ENCODE measurements at places on chromosomes 1 and 21.

DNA sequence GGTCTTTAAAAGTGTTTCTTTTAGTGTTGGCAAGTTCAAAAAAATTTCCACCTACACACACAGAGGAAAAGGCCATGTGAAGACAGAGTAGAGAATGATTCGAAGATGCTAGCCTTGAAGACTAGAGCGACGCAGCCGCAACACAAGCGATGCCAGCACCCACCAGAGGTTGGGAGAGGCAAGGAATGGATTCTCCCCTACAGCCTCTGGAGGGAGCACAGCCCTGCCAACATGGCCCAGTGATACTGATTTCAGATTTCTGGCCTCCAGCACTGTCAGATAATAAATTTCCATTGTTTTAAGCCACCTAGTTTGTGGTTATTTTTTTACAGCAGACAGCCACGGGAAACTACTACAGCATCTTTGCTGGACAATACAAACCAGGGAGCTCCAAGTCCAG is 6.9 kb upstream of the ADAR start:
- no peak for DNase-seq

GRCh38 chr1:53350853-53351767 is 23.2 kb upstream of the LRP8 start:
- no peak for DNase-seq

DNA sequence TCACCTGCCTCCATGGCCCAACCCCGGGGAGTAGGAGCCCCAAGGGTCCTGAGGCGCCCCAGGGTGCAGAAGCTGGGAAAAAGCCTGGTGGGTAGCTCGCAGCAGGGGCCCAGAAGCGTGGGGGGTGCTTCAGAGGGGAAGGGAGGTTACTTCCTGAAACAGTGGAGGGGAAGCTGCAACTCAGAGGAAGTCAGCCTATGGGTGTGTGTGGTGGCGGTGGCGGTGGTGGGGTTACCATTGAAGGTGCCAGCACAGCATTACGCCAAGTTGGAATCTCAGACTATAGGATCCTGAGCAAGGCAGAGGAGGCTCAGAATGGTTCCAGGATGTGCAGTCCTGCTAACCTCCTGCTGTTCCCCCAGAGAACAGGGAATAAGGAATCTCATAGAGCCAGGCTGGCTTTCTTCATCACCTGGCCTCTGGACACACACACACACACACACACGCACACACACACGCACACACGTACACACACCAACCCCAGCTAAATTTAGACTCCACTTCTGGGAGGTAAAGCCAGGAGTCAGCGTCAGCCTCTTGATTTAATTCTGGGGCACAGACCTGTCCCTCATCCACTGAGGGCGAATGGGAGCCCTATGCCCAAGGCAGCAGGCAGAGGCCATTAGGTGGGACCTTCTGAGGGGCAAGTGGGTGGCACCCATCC is 1.3 kb downstream of the DENND4B start:
- peak; percentile 86 for DNase-seq

- DNase-seq = no peak
These were observed 31.0 kb downstream of the PALMD start for GRCh38 chr1:99676876-99677275.

DNA sequence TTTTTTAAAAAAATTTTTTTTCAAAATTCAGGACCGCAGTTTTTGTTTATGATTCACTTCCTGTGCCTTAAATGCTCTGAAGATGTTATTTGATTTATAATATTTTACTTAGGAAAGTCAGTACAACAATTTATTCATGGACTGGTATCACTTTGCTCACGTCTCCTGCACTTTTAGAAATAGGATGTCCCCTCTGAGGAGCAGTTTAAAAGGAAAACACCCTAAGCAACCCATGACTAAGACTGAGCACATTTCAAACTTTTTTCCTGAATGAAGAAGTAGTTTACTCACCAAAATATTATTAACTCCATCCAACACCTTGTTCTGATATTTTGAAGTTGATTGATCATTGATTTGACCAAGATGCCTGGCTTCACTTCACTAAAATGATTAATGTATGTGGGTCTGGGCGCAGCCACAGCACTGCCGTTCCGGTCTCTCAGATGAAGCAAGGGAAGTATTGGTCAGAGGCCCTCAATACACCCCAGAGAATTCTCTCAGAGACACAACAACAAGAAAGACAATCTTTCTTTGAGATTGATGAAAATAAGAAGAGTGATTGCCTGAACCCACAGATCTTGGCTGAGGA is 223.9 kb downstream of the TGFB2 start:
- no peak for DNase-seq

DNA sequence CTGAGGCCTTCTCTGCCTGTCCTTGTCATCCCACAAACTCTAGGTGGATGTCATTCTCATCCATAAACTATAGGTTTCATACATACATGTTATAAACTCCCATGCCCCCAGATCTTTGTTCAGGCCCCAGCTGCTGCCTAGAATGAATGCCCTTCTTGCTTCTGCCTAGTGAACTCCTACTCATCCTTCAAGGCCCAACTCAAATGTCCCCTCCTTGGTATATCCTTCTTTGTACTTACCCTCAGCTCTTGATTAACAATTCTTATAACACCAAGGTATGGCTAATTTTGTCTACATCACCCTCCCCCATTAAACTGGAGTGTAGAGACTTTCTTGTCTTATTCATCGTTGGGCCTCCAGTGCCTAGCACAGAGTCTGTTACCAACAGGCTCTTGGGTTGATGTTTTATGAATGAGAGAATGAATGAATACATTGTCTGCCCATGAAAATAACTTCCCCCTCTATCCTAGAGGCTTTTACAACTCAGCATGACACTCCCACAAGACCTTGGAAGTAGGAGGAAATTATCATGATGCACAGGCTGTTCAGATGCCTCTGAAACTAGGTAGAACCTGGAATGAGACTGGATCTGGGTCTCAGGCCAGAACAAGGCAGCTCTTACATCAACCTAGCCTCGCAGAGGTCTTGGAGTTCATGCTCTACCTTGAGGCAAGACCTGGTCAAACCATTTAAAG is 26.9 kb downstream of the EPHB2 start:
- no peak for DNase-seq

GRCh38 chr1:98523256-98523655 is 138.3 kb upstream of the SNX7 start:
- no peak for DNase-seq

DNA sequence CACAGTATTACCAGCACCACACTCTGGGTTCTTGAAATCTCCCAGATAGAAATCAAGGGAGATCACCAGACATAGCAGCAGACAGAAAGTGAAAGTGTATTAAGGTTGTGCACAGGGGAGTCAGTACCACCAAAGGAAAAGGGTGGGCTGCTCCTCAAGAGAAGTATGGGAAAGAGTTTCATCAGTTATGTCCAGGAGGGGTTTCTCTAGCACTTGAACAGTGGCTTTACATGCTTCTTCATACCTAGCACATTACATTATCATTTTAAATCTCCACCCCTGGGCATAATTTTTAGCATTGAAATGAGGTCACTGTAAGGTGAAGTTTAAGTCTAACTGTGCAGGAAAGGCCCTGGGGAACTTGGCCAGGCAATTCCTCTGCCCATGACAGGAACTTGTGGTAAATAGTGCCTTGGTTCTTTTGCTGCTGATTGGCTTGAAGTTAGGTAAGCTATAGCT is 601.0 kb downstream of the NUF2 start:
- DNase-seq = no peak

DNA sequence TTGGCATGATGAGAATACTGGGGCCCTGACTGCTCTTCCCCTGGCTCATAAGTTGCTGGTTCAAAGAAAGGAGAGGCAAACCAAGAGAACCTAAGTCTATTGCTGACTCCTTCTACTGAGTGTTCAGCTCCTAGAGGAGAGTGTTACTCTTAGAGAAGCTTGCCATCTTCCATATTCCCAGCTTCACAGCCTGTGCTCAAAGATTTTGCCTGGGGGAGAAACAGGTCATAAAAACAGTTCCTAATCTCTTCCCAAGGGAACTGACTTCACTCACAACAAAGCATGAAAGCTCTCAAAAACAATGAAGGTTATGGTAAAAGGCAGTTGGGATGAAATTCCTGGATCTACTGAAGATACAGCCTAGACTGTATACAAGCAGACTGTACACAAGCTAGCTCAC is 37.1 kb downstream of the LRRC40 start:
- DNase-seq = no peak

DNA sequence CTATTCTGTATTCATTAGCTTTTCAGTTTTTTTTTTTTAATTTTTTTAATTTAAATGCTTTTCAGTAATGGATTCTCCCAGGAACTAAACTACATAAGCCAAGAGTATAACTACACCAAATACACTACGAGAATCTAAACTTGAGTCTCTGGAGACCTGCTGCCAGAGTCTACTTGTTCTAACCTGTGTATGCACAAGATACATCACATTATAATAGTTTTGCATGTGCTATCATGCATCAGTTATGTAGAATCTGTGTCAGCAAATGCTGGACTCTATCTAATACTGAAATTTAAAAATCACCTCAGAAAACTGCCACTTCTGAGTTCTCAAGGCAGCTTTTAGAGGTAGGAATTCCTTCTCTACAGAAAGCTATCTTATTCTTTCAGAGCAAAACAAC is 146.3 kb upstream of the GREM2 start:
- DNase-seq = no peak

- no peak for DNase-seq
These were observed 126.9 kb downstream of the ESRRG start for GRCh38 chr1:216596281-216596862.

- DNase-seq = peak; percentile 39
These were observed 26.9 kb upstream of the LRRC3 start for GRCh38 chr21:44428281-44428960.

- no peak for DNase-seq
These were observed 98.8 kb downstream of the RAVER2 start for GRCh38 chr1:64843675-64844074.

GRCh38 chr1:115210302-115210711 is 121.0 kb upstream of the TSPAN2 start:
- DNase-seq = no peak

GRCh38 chr21:17709266-17709611 is 96.5 kb upstream of the BTG3 start:
- DNase-seq = no peak

- no peak for DNase-seq
These were observed 112.2 kb upstream of the BMP8A start for GRCh38 chr1:39379187-39379586.

DNA sequence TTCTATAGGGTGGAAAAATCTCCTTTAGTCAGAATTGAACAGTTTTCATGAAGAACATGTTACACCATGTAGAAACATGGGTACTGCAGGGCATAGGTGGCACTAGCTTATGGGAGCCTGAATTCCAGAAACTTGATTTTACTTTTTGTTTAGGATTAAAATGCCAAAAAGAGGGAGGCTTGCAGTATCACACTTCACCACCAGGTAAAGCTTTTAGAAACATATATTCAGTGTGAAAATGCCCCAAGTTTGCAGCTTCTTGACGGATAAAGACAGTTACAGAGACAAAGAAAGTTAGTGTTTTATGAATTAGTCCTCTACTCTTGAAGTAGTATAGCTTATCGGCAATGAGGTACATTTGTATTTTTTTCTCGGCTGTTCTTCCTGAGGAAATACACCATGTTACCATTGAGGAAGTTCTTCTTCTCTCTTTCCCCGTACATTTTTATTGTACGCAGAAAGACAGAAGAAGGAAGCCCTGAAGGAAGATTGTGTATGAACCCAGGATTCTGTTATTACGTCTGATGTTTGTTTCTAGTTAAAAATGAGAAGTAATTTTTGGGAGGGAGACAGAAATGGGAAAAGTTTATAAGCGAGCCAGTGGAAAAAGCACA is 66.1 kb downstream of the PBX1 start:
- no peak for DNase-seq

DNA sequence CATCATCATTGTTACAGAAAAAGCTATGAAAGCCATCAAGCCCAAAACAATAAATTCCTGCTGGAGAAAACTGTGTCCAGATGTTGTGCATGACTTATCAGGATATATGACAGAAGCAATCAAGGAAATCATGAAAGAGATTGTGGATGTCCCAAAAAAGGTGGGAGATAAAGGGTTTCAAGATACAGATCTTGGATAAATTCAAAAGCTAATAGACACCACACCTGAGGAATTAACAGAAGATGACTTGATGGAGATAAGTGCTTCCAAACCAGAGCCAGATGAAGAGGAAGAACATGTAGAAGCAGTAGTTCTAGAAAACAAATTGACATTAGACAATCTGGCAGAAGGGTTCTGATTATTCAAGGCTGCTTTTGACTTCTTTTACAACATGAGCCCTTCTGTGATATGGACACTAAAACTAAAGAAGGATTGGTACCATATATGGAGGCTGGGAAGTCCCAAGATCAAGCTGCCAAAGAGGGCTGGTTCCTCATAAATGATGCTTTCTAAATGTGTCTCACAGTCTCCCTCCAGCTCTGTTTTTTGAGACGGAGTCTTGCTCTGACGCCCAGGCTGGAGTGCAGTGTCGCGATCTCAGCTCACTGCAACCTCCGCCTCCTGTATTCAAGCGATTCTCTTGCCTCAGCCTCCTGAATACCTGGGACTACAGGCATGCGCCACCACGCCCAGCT is 32.1 kb upstream of the LRIG2 start:
- no peak for DNase-seq

DNA sequence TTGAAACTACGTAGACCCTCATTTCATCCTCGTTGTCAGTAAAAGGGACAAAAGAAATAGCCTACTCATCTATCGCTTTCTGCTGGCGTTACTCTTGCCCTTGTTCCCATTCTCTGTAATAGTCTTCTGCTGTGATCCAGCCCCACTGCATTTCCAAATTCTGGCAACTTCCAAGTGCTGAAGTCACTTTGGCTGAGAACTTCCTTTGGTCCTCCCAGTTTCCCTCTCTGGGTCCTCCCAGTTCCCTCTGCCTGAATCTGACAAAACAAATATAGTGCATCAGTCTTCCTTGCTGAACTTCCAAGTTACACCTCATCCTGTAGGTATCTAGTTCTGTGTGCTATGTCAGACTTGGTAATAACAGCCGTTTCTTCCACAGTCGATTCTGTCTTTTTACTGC is 47.0 kb upstream of the PLA2G4A start:
- no peak for DNase-seq

DNA sequence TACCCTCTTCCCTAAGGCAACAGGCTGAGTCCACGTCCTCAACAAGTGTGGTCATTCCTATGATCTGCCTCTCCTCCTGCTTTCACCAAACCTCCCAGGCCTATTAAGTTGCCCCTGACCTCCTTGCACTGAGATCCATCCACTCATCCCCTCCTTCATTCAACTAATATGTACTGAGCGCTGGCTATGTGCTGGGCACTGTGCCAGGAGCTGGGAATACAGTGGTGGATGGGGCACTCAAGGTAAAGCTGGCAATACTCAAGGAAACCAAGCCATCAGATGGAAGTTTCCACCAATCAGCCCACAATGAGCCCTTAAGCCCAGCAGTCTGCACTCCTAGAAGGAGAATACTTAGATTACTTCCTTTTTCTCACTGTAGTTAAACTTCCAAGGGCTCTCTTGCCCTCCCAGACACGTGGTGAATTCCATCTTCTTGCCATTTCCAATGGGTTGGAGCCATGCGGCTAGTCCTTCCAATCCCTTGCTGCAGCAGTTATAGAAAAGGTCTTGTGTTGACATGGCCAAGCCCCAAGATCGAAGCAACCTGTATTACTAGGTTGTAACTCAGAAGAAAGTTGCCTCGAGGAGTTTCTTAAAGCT is 279.9 kb upstream of the RUNX1 start:
- DNase-seq = no peak

GRCh38 chr1:198445872-198446271 is 94.6 kb downstream of the ATP6V1G3 start:
- no peak for DNase-seq
